ENCODE measurements at places on chromosomes 3 and 15.
A peak's percentile ranks its signal among the peaks of the same experiment; 100 is the strongest.

DNA sequence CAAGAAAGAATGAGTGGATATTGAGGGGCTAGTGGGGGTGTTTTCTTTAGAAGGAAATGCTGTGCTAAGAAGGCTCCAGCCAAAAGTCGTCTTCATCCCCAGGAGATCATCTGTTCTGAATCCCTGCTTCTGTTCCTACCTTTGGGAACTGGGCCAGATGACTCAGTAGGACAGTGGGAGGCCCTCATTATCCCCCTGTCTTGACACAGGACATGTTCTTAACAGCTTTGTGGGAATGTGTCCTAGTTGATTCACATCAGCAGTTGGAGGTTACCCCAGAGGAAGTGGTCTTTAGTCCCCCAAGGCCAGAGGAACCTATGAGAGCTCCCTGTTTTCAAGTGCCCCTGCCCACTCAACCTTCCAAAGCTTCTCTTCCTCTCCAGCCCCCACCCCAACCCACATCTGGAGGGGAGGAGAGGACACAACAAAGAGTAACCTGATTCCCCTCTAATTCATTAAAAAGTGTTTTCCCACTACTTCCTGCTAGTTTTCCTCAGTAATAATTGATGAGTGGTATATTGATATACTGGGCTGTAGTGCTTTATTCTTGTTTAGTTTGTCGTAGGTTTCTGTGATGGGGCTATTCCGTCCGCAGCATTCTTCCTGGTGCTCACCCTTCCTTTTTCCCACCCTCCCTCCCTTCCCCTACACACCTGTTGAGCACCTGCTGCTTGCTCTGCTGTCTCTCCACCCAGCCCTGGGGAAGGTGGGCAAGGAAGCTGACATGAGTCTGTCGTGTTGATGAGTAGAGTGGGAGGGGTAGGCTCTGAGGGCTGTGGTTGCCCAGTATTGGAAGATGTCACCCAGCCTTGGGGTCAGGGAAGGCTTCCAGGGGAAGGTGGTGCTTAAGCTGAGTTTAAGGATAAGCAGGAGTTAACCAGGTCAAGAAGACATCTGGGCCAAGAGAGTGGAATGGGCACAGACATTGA is 9.3 kb downstream of the PXYLP1 start:
- DNase-seq, result no peak

- no peak for DNase-seq
These were observed 230.9 kb upstream of the EIF1B start for GRCh38 chr3:40078590-40078989.

DNA sequence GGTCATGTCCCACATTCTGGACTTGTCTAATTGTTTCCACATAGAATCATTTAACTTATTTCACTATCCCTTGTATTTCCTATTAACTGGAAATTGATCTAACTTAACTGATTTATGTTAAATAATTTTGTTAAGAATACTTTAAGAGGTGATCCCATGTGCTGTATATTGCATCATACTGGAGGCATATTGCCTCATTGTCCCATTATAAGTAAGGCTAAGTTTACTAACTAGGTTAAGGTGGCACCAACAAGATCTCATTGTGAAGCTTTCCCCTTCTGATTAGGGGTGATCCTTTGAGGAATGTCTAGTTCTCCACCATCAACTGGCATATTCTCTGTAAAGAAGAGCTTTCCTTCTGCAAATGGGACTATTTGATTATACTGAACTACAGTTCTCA is 24.4 kb downstream of the MAP1A start:
- DNase-seq, result no peak

- DNase-seq, result no peak
These were observed 80.2 kb downstream of the ARNT2 start for GRCh38 chr15:80484333-80484864.

- DNase-seq, result no peak
These were observed 9.7 kb downstream of the EPHB1 start for GRCh38 chr3:134804508-134805480.

DNA sequence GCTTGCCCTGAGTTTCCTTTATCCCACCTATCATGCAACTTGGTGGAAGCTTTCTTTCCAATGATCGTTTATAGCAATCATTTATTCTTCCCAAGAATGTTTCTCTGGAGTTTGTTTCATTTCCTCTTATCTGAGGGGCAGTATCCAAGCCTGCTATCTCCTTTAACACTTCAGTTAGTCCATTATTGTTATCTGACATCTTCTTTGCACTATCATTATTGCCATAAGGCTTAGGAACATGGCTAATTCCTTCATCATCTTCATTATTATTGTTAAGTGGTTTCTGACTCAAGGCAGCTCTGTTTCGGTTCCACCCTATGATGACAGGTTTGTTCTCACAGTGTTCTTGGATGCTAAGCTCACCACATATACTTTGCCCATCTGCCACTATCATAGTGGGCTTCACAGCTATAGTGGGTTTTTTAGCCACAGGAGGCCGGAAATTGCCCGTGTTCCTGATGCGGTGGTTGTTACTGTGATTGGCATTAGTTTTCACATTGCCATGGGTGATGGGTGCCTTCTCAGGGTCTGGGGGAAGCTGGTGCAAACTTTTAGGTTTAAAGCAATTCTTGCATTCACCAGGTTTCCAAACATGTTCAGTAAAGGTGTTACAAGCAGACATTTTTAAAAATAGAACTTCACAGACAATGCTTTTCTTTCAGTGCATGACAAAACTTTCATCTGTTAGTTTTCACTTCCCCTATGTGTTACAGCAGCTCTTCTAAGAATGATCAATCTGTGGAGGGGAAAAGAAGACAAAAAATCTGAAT is 110.6 kb upstream of the TSPAN3 start:
- peak; percentile 7 for DNase-seq

- no peak for DNase-seq
These were observed 31.5 kb downstream of the SPTSSB start for GRCh38 chr3:161339517-161340500.

- no peak for DNase-seq
These were observed 68.8 kb downstream of the DNAJC13 start for GRCh38 chr3:132486099-132486498.

- DNase-seq, result no peak
These were observed 56.8 kb downstream of the SETMAR start for GRCh38 chr3:4359805-4360502.

GRCh38 chr15:50353975-50354837 is 792 bp downstream of the GABPB1 start:
- peak; percentile 58 for DNase-seq

GRCh38 chr3:127426444-127427153 is 138.8 kb upstream of the PRR20G start:
- no peak for DNase-seq
